ENCODE measurements at places on chromosomes 16 and 17.

- no peak for DNase-seq
These were observed 128.4 kb downstream of the ENGASE start for GRCh38 chr17:79203016-79203415.

- peak; percentile 60 for DNase-seq
These were observed 206.0 kb downstream of the IRX3 start for GRCh38 chr16:54080524-54081008.

GRCh38 chr16:3859889-3860288 lies 20.6 kb downstream of the CREBBP start:
- DNase-seq = no peak

- peak; percentile 33 for DNase-seq
These were observed at the start of gene SGSM2 for GRCh38 chr17:2336852-2337543. TSS of gene SGSM2 (plus strand) at chr17:2337501. CDS start at chr17:2337689, 188 bp downstream.

DNA sequence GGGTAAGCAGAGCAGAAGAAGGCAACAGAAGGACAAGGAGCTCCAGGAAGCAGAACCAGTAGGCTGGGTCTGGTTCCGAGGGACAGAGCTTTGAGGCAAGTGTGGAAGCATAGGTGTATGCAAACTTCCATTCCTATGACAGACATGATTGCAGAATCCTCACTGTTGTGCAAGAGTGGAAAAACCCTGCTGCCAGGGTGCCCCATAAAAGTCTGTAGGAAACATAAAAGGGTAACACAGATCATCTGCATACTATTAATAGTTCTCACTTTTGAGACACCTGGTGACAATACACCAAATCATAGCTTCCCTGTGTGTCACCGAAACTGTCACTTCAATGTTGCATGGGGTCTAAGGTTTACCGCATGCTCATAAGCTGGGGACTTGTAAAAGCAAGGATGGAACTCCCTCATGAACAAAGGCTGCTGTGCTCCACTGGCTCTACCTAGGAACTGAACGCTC lies 39.7 kb downstream of the ARHGAP17 start:
- DNase-seq = peak; percentile 51

GRCh38 chr16:72970656-72971055 lies 77.3 kb downstream of the ZFHX3 start:
- DNase-seq = no peak

DNA sequence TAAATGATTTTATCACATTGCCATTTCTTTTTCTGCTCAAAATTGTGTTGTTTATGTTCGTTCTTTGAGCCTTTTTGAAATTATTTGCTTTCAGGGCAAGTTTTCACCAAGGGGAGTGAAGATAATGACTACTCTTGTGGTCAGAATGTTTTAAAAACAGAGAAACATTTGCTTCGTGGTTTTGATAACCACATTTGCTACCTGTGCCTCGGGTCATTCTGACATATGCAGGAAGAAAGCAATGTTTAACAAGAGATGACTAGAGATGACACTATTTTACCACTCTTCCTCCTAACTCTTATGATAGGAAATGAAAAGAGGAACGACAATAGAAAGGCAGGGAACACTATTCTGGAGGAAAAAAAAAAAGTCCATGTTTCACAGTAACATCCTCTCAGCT lies 1496.5 kb upstream of the GOT2 start:
- DNase-seq = peak; percentile 1

- no peak for DNase-seq
These were observed 18.8 kb downstream of the SRP68 start for GRCh38 chr17:76053246-76054111.

DNA sequence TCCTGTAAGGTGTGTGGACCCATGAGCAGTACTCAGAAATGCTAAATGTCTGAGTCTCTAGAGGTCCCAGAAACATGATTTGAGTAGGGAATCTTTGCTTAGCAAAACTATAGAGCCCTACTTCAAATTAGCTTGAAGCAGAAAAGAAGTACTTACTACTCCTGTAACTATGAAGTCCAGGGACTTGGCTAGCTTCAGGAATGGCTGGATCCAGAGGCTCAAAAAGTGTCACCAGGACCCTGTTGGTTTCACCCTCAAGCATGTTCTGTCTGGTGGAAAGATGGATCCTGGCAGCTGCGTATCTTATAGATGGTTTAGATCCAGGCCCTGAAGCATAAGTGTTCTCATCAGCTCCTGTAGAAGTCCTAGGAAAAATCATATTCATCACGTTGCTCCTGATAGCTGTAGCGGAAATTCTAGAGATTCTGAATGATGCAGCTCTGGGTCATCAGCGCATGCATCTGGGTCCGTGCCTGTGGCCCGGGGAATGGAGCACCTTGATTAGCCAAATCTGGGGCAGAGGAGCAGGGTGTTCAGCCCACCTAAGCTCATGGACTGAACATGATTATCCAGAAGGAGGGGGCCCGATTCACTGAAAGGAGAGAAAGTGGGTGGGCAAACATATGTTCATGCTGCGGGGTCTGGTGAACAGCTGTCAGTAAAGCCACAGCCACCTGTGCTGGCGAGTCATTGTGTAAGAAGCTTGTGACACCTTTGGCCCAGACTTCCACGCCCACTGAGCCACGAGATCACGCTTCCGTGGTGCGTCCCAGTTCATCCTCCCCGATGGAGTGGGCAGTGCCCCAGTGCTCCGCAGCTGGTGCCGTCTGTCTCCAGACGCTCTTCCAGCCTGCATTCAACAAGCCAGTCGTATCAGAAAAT lies 260.6 kb downstream of the CPPED1 start:
- DNase-seq = no peak

DNA sequence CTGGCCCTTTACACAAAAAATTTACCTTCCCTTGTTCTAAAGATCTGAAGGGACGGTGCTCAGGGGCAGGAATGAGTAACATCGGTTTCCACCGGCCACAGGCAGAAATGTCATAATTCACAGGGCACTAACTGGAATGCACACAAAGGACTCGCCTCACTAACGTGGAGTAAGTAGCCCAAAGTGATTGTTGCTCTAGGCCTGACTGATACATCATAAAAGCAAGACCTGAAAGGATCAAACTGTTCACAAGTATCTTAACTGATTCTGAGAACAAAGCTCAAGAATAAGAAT lies 8.9 kb upstream of the TCF25 start:
- DNase-seq = peak; percentile 12

DNA sequence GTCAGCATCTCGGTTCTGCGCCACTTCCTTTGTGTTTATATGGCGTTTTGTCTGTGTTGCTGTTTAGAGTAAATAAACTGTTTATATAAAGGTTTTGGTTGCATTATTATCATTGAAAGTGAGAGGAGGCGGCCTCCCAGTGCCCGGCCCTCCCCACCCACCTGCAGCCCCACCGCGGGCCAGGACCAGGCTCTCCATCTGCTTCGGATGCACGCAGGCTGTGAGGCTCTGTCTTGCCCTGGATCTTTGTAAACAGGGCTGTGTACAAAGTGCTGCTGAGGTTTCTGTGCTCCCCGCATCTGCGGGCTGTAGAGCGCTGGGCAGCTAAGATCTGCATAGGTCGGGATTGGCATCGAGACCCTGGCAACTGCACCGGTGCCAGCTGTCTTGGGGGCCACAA lies 8.2 kb upstream of the BAIAP3 start:
- DNase-seq = no peak
